ENCODE measurements at places on chromosomes 6 and 20.

- no peak for DNase-seq
Observed at GRCh38 chr6:154358019-154358545, 1.5 kb upstream of the IPCEF1 start.

GRCh38 chr20:4829514-4830215 lies 108.0 kb downstream of the PRND start:
- DNase-seq: no peak

GRCh38 chr6:7914991-7915789 lies 4.6 kb upstream of the TXNDC5 start:
- no peak for DNase-seq

- no peak for DNase-seq
Observed at GRCh38 chr6:13183415-13184088, 144.8 kb downstream of the TBC1D7 start.

- no peak for DNase-seq
Observed at GRCh38 chr6:144066741-144067484, 28.5 kb downstream of the SF3B5 start.
